ENCODE measurements at places on chromosomes 12 and 14.

DNA sequence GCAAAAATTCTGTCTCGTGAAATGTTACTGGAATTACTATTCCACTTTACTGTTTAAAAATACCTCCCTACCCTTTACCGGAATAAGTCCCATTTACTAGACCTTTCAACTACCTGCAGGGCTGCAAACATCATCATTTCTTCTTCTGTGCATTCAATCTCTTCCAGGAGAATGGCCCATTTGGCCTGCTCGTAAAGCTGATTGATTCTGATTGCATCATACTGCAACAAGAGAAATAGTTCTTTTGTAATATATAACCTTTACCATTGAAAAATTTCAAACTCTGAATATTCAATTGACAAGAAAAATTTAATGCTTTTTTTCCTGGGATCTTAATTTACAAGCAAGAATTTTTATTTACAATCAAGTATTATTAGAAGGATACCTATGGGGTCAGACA, 72.4 kb downstream of the FERMT2 start:
- DNase-seq: no peak

GRCh38 chr12:118127867-118128266, 8.1 kb upstream of the PEBP1 start:
- DNase-seq: no peak

DNA sequence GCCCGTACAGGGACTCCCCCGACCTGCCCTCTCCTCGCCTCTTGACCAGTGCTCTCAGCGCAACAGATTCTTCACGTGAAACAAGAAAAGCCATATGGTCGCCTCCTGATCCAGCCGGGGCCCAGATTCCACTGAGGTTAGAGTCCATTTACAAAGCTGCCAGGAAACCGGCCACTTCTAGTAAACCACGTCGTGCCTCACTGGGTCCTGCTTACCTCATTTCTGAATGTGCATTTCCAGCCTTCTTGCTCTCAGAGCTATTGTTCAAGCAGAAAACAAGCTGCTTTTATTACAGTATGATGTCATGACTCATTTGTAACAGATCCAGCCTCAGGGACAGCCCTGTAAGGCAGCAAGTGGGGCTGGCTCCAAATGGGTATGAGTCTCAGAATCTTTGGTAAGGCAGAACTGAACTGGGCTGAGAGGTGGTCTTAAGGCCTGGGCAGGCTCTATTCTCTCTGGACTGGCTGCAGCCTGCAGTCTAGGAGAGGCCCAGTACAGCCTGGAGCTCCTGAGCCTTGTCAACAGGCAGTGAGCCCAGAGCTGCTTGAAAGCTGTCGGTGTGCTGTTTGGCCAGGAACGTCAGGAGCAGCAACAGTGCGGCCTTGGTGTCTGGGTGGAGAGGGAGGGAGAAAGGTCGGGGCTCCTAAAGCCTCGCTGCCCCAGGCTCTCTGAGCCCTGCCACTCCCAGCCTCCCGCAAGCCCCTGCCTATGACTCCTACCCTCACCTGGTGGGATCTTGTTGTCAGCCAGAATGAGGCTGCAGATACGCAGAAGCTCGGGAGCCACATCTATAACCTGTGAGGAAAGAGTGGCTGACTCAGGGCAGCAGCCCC, 8.3 kb downstream of the REC8 start:
- no peak for DNase-seq

GRCh38 chr14:52987514-52987913, 36.7 kb upstream of the FERMT2 start:
- no peak for DNase-seq

DNA sequence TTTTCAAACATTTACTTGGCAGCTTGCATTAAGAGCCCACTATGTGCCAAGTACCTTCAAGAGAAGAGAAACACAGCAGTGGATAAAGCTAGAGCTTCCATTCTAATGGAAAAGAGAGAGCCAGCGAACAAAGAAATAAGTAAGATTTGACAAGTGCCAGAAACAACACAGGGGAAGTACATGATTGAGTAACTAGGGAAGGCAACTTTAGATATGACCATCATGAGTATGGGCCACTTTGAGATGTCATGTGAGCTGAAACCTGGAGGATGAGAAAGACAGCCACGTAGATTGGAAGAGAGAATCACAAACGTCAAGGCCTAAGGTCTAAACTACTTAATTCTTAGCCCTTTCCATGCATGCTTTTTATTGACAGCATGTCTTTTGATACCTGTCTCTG, 121.4 kb downstream of the ITPR2 start:
- DNase-seq: no peak

All from stimulated activated CD4-positive, alpha-beta T cell treated with anti-CD3 and anti-CD28 coated beads, Interleukin-4, amount 100 ng/mL, for 48 hours (primary cell).